ENCODE measurements at places on chromosomes 7 and 10.

DNA sequence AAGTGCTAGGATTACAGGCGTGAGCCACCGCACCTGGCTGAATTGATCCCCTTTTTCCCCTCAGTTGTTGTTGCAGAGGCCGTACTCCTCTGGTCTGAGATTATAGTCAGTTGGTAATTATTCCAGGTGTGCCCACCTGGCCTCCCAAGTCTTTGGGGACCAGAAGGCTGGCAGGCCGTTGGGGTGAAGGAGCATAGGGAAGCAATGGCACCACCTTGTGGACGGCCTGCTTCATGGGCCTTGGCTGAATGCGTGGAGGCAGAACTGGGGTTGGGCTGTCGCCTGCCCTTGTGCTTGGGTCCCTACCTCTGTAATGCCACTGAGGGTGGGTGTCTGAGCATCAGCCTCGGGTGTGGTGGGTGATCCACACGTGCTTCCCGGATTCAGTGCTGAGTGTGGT is 125.7 kb downstream of the RGS10 start:
- DNase-seq: peak; percentile 57

DNA sequence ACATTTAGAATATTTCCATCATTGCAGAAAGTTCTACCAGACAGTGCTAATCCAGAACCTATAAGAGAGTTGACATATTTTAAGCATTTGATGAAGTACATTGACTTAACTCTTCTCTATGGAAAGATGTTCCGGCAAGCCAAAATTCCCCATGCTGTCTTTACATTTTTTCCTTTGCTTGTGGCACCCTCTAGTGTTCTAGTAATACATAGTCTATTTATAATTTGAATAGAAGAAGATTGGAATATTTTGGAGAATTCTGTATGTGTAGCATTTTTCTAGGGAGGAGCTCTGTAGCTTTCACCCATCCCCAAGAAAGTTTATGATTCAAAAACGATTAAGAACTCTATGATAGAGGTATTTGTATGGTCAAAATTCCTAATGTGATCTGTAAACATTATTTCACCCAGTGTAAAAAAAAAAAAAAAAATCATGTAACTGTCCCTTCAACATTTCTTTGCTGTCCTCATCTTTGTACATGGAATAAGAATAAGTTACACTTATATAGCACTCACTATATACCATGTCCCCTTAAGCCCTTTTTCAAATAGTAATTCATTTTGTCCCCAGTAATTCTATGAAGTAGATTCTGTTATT is 33.2 kb downstream of the NRF1 start:
- no peak for DNase-seq

DNA sequence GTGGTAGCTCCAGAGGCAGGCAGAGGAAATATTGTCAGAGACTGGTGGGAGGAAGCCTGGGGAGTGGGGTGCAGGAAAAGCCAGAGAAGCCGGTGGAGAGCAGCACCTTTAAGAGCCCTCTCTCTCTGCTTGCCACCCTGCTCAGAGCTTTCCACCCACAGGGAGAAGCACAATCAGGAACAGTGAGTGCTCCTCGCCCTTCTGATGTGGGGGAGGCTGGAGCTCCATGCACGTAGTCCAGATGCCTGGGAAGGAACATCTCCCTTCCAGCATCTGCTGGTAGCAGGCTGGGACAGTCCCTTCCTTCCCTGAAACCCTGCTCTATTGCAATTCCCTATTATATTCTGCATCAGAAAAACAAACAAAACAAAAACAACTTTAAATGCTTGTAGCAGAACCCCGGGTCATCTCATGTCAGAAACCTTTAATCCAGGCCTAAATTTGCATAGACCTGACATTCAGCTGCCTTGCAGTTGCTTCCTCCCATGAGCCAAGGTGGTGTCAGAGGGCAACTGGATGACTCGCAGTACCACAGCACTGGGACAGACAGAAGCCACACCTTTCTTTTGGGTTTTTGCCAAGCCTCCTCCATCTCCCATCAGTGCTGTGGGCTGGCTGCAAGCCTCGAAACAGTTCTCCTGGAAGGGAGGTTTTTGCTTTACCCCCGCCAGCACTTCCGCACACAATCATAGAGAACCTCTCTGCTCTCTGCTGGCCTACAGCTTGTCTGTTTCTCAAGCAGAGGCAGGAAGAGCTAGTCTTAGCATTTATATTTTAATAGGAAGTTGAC is 13.1 kb downstream of the AVPI1 start:
- no peak for DNase-seq

GRCh38 chr7:34296663-34297062 is 361.4 kb upstream of the NPSR1 start:
- no peak for DNase-seq

Data from T follicular helper cell (primary cell).